ENCODE measurements at places on chromosomes 3 and 15.
A peak's percentile ranks its signal among the peaks of the same experiment; 100 is the strongest.

DNA sequence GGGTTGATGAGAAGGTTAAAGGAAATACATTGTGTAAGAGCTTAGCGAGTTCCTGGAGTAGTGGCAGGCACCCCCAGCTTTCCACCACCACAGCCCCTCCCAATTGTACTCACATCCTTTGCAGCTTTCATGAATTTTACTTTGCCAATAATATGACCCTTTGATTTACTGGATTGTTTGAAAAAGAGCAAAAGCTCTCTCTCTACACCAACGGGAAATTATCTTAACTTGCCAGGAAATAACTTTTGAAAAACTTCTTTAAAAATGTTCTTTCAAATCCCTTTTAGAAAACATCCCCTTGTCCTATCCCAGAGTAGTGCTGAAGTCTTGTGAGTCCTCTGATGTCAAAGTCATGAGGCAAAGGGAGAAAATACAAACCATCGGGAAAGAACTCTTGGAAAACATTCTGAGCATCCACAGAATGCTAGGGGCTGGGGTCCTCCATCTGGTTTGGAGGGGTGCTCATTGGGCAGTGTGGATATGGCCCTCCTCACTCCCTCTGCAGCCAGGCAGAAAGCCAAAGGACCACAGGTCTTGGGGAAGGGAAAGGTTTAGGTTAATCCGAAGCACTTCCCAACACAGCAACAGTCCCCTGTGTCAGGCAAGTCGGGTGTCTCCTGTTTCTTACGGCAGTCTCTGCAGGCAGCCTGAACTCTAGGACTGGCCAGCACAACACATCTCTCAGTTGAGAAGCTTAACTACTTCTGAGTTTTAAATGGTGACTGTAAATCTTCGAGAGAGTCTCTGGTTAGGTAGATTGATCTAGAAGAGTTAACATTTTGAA lies 36.5 kb downstream of the BOC start:
- DNase-seq, result no peak

GRCh38 chr3:56997675-56998074 lies 62.8 kb upstream of the SPATA12 start:
- peak; percentile 53 for DNase-seq

- DNase-seq, result no peak
These were observed 35.7 kb upstream of the MYZAP start for GRCh38 chr15:57556040-57556439.

- DNase-seq, result no peak
These were observed 52.5 kb downstream of the SEMA3G start for GRCh38 chr3:52392216-52392930.

DNA sequence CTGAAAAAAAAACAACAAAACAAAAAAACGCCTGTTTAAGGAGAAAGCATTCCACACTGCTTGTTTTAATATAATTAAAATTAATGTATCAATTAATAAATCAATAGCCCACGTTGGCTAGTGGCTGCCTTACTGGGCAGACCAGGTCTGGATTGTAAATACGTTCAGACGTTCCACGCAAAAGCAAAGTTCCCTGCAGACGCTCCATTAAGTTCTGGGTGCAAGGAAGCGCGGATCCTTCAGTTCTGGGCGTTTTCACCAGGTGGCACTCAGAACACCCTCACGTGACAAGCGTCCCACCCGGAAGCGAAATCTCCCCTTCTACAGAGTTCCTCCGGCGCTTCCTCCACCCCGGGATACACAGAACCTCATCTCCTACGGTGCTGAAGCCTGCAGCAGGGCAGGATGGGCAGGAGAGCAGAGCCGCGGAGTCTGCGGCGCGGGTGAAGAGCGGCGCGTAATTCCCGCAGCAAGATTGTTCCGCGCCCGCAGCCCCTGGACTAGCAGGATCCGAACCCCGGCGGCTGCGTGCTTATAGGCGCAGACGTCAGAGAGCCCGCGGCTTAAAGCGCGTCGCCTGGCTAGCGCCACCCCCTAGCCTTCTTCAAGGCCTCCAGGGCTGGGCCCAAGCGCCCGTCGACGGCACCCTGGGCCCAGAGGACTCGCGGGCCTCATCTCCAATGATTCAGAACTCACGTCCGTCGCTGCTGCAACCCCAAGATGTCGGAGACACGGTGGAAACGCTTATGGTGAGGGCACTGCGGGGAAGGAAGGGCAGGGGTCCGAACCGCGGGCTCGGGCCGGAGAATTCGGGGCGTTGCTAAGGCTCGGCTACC lies at the start of gene SLC25A38:
SLC25A38 (plus strand) TSS at position 326 of the 836 bp plus-strand sequence; CDS start at position 681, 355 bp downstream.
- peak; percentile 91 for DNase-seq

All from astrocyte of the hippocampus (primary cell).